ENCODE measurements at places on chromosomes 5 and 9.

DNA sequence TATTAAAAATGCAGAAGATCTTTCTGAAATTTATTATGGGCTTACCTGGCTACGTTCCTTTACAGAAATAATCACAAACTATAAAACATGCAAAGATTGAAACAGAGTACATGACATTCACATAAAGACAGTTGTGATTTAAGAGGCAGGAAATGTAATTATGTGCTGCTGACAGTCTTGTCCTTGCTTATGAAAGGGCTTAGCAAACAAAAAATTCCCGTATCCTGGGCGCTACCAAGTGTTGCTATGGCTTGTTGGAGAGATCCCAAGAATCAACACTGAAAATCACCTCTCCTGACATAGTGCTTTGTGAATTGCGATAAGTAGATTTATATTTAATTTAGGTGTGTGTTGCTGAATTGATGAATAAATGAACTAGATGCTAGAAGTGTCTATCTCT is 352.5 kb upstream of the C9orf72 start:
- DNase-seq: no peak

DNA sequence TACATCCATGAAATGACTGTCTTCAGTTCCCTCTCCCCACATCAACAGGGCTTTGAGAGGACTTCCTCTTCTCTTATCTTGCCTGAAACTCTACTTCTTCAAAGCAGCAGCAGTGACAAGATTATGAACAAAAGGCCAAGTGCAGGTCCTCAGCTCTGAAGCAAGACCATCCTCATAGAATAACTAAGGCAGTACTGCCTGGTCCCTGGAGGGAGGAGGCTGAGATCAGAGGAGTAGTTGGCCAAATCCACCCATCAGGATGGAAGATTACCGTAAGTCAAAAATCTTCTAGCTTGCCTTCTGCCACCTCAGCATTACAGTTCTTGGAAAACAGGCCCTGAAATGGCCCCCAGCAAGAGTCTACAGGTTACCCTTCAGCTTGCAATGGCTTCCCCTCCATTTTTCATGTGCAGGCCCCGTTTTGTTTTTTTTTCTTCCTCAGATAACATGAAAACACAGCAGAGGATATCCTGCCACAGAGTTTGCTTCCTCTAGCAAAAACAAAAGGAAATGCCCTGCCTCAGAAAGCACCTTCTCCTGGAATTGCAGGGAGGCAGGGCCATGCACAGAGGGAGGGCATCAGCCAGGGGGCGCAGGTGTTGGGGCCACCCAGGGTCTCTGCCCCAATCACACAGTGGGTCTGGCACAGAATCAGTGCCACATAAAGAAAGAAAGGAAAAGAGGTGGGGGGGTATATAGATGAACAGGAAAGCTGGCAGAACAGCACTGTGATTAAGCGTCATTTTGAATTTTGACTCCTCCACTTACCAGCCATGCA is 40.0 kb downstream of the KLHL3 start:
- DNase-seq: no peak

GRCh38 chr9:131441441-131441840 is 47.6 kb downstream of the PRRC2B start:
- no peak for DNase-seq

- no peak for DNase-seq
Observed at GRCh38 chr9:131464354-131465000, 38.2 kb upstream of the POMT1 start.

DNA sequence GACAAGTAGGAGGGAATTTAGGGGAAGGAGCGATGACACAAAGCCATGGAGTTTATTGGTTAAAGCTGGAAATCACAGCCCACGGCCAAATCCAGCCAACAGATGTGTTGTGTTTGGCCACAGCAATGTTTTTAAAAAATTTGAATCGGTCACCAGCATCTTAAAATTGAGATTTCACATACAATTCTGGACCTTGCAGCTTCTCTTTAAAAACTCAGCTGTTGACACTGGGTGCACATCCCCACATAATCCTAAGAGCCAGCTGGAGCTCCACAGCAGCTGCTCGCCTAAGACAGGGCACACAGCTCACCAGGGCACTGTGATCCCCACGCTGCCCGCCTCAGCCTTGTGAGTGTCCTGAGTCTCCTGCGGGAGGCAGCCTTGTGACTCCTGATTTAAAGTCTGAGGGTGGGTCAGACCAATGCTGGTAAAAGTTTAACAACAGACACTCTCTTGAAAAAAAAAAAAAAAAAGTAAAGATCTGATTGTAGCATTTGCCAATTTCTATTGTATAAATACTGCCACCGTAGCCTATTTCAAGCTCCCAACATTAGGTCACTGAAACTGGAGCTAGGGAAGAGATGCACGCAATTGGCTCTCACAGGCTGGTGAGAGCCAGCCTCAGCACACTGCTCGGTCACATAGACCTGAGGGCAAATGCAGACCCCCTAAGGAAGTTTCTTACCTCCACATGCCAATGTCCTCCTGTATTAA is 124.8 kb downstream of the HSD17B3 start:
- DNase-seq: no peak

DNA sequence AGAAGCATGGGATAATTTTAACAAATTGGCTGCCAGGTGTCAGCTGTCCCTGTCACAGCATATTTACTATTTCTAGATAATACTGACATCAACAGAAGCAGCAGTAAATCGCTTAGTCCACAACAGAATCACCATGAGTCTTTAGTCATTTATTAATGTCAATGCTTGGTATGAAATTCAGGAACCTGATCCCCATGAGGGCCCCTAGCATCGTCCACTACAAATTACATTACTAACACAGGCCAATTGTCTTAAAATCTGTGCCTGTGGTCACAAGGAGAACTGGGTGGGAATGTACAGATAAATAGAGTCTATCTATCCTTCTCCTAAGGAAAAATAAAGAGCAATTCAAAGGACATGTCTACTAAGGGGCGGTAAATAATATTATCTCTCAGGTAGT is 76.1 kb downstream of the TSSK1B start:
- DNase-seq: no peak

GRCh38 chr5:129496421-129496820 is 36.3 kb downstream of the ADAMTS19 start:
- no peak for DNase-seq

- DNase-seq: no peak
Observed at GRCh38 chr5:54090495-54091120, 219.8 kb downstream of the ARL15 start.
